ENCODE measurements at places on chromosomes 7 and 10.

DNA sequence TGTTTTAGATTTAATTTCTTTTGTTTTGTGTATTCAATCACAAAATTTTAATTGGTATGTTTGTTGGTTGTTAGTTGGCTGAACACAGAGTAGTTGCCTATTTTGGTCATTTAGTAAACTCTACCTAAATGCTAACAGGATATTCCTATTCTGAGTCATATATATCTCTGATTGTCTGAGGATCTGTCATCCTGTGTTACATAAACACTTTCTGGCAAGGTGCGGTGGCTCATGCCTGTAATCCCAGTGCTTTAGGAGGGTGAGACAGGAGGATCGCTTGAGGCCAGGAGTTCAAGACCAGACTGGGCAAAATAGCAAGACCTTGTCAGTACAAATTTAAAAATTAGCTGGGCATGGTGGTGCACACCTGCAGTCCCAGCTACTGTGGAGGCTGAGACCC is 178.6 kb downstream of the PLCE1 start:
- DNase-seq: no peak

DNA sequence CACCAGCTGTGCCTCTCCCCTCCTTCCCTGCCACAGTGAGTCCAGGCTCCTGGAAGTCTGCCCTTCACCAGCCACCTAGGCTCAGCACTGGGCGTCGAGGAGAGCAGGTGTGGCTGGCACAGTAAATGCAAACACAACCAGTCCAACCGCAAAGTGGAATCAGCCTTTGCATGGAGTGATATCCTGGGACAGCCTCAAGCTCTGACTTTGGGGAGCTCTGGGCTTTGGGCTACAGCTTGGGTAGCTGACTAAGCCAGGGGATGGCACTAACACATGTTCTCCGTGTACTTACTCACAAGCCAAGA is 312.4 kb downstream of the KCNMA1 start:
- DNase-seq: no peak

- no peak for DNase-seq
Observed at GRCh38 chr7:24669971-24670591, 87.2 kb downstream of the GSDME start.

DNA sequence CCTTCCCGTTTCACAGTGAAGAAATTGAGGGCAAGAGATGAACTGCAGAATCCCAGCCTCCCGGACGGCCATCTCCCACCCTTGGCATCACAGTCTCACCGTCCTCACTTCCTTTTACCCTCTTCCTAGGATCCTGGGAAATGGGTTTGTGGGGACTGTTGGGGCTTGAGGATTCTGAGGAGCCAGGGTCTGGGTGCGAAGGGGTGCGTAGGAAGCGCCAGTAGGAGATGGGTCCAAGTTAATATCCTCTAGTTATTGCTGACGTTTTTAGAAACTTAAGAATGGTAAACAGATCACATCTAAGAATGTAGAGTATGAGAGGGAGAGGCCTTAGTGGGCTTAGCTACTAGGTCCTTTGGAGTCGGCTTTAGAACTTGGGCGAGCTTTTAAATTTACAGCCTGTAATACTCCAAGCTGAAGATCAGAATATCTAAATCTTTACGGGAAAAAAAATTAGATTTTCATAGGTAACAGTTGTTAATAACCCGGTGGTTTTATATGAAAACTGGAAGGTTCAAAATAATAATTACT is 696 bp downstream of the MALSU1 start:
- DNase-seq: peak; percentile 23

DNA sequence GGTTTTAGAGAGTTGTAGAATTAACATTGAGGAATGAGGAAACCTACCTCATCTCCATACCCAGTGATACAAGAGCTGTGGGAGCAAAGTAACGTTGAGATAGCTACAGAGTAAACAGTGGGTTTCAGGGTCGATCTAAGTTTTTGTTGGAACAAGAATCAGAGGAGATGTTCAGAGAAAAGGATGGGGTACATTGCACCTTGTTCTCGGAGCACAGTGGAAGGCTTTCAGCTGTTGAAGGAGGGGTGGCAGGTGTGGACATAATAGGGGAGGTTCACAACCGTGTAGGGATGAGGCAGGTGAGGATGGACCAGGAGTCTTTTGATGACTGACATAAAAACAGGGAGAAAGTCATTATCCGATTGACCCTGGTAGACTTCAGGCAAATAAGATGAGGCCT is 121.7 kb downstream of the MLLT10 start:
- DNase-seq: no peak

DNA sequence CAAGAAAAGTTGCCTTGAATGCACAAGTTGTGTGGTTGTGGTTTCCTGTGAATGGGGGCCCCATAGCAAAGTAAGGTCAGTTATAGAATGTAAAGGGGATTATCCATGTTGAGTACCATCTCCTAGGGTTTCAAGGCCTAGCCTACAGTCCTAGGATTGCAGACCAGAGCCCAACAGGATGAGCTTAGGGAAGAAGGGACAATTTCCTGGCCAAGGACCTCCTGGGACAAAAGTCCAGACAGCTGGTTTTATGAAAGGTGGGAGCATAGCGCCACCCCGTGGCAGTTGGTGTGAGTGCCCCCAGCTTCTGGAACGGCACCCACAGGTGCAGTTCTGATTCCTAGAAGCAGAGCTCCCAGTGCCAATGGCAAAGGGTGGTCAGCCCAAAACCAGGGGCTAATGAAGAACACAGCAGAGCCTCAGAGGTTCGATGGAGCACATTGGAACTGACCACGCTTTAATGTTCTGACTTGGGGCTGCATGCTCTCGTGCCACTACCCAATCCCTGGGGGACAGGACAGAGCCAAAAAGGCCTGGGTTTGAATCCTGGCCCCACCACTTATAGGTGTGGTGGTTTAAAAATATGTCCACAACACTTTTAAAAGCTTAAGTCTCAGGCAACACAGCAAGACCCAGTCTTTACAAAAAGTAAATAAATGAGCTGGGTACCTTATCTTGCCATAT is 25.8 kb upstream of the TMEM120A start:
- DNase-seq: peak; percentile 61

- DNase-seq: no peak
Observed at GRCh38 chr10:79248341-79249185, 98.7 kb upstream of the PPIF start.

DNA sequence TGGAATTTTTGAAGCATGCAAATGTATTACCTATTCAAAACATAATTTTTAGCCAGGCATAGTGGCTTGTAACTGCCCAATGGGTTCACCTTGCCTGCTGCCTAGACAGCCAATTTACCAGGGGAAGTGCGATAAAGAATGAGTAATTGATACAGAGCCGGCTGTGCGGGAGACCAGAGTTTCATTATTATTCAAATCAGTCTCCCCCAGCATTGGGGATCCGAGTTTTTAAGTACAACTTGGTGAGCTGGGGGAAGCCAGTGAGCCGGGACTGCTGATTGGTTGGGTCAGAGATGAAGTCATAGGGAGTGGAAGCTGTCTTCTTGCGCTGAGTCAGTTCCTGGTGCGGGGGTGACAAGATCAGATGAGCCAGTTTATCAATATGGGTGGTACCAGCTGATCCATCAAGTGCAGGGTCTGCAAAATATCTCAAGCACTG is 29.1 kb upstream of the NRBF2 start:
- DNase-seq: no peak

DNA sequence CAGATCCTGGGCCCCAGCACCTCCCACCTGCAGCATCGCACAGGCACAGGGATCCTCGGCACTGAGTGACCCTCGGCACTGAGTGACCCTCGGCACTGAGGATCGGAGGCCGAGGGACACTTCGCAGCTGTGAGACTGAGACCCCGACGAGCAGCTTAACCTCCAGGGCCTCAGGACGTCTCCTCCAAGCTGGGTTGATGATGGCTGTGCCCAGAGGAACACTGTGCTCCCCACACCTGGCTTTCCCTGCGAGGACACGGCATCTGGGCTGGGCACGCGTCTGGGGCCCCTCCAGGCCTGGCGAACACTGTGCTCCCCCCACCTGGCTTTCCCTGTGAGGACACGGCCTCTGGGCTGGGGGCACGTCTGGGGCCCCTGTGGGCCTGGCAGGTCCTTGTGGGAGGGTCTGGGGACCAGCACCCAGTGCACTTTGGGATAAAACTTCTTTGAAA is 158.3 kb upstream of the PPP2R2D start:
- no peak for DNase-seq

GRCh38 chr10:21552638-21553037 is 18.6 kb downstream of the MLLT10 start:
- DNase-seq: no peak

DNA sequence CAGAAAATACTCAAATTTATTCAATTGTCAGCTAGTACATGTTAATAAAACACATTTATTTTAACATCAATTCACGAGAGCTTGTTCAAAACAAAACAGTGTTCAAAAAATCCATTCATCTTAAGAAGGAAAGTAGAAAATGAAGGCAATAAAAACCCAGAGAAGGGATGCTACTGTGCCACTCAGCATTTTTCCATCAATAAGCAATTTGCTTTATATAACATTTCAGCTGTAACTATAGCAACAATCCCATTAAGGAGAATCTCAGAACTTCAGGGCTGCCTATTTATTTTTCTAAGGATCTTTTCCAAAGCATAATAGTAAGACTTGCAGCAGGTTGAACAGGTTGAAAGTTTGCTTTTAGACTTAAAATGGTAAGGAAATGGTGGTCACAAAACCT is 190.5 kb downstream of the PCLO start:
- no peak for DNase-seq

GRCh38 chr10:58282615-58283014 is 13.7 kb downstream of the CISD1 start:
- DNase-seq: no peak

DNA sequence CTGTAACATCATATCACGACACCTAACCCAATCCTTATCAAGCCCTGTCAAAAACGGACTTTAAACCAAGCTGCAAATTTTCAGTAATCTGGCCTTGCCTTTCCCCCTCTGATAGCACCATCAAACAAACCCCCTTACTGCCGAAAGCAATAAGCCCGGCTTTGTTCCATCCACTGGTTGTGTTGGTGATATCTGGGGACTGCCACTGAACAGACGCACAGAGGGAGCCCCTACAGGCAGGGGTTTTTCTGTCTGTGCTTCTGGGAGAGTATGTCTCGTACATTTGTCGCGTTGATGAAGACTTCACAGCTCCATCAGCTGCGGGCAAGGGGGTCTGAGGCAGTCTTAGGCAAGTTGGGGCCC is 550 bp upstream of the PLAU start:
- DNase-seq: no peak

DNA sequence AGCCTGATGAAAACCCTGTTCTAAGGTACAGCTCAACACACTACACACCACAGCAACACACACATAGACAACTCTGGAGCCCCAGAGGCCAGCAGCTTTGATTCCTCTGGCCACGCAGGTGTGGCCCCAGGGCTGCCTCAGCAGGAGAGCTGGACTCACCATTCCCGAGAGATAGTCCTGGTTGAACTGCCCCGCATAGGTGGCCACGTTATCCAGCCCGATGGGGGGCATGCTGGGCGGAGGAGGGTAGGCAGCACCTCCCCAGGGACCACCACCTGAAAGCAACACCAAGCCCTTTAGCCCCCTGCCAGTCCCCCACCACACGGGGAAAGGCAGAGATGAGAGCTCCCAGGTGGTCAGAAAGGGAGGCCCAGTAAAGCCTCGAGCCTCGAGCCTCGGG is 34.7 kb downstream of the ANXA11 start:
- DNase-seq: no peak

- DNase-seq: no peak
Observed at GRCh38 chr10:128306535-128306934, 180.3 kb upstream of the MKI67 start.

GRCh38 chr10:96138102-96138501 is 8.0 kb downstream of the ZNF518A start:
- DNase-seq: no peak

DNA sequence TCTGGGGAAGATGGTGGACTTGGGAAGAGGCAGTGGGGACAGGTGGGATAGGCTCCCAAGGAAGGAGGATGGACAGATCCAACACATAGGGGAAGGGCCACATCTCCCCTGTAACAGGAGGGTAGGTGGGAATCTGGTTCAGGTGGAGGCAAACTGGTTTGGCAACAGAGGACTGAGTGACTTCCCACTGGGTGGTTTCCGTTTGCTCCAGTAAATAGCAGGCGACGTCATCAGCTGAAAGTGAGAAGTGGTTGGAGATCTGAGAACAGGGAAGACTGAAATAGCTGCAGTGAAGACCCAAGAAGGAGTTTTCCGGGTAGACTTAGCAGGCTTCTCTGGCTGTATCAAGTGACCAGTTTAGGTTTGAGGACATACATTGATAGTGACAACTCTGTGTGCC is 504.4 kb downstream of the GALNT17 start:
- no peak for DNase-seq

DNA sequence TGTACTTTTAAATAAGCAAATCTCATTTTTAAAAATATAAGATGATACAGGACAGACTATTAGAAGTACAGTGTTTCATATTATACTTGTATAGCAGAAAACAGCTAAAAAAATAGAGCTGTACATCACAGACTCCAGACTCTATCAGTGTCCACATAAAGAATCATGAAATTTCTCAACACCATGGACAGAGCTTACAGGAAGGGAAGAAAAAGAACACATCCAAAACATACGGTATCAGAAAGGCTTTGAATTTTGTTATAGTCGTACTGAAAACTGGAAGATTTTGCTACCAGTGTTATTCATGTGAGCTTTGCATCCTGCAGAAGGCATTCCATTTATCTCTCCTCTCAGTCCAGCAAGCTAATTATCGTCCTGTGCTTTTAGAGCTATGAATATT is 183.2 kb upstream of the PTPRZ1 start:
- DNase-seq: no peak

DNA sequence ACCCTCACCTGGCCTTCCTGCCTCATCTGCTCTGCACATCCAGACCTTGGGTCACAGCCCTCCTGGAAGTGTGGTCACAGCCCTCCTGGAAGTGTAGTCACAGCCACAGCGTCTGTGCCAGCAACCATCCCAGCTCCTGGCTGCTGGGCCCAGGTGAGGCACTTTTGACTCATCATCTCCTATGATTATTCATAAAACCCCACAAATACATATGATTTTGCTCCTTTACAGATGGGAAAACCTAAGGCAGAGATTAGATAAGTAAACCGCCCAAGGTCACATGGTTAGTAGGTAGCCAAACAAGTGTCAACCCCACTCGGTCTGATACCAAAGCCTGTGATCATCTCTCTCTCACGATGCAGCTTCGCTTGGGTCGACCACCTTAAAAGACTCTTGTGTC is 94.3 kb downstream of the PRLHR start:
- peak; percentile 18 for DNase-seq

GRCh38 chr7:83837683-83838082 is 188.7 kb upstream of the SEMA3E start:
- DNase-seq: no peak

DNA sequence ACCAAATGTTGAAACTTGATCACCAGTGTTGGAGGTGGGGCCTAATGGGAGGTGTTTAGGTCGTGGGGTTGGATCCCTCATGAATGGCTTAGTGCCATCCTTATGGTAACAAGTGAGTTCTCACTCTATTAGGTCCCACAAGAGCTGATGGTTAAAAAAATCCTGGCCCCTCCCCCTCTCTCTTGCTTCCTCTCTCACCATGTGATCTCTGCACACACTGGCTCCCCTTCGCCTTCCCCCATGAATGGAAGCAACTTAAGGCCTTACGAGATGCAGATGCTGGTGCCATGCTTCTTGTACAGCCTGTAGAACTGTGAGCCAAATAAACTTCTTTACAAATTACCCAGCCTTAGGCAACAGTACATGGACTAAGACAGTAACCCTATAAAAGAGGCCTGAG is 62.7 kb downstream of the PPP1R3C start:
- no peak for DNase-seq

Data from EL (cell line).